ENCODE measurements at places on chromosomes 3 and 15. TPM values are rescaled to one million over a fixed set of nuclear protein-coding genes. Genes with fewer than 3 reads are reported as not detected.

SHC4 gene
- total RNA-seq = 1.1 TPM

ZDHHC23 gene
- total RNA-seq = 3.2 TPM

TRPM1 gene
- total RNA-seq = not detected

ARNT2 gene
- 19.3 TPM for total RNA-seq
